ENCODE measurements at places on chromosomes 12 and 14. TPM values are rescaled to one million over a fixed set of nuclear protein-coding genes. Genes with fewer than 3 reads are reported as not detected.
A peak's percentile ranks its signal among the peaks of the same experiment; 100 is the strongest.

DNA sequence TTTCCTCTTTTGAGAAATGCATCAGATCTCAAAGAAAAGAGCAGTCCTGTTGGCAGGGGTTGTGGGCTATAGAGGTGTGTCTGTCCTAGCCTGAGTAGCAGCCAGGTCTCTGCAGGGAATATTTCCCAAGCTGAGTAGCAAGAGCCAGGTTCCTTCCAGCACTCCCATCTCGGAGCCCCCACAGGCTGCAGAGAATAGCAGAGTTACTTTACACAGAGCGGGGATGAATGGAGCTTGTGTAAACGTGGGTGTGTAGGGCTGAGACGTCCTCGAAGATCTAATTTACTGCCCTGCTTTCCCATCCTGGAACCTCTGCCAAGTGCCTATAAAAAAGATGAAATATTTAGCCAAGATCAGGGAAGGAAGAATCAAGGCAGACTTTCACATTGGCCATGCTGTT lies 156.6 kb downstream of the TSPAN9 start:
- H3K36me3 ChIP-seq: peaks cover 3% of the 10 kb centered on the region
- H3K27me3 ChIP-seq: peaks cover 6% of the 10 kb centered on the region
- peaks cover 61% of the 10 kb centered on the region for H3K4me1 ChIP-seq
- H3K27ac ChIP-seq: no peak overlapping the region
- no peak overlapping the region for H3K4me3 ChIP-seq

DNA sequence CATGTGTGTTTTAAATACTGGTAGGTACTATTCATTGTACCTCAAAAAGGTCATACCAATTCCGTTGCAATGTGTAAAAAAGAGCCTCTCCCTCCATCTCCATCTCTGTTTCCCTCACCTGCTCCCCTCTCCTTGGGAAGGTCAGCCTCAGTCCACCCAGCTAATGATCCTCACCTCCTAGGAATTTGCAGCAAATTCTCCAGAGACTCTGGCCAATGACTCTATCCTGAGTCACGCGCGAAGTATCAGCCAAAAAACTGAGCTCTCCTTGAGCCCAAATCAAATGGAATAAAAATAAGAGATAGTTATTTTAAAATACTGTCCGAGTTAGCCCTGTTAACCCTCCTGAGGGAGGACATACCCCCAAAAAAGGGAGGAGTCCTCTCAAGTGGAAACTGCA lies 148.4 kb downstream of the DPF3 start:
- no peak overlapping the region for H3K4me3 ChIP-seq
- peaks cover 21% of the 10 kb centered on the region for H3K36me3 ChIP-seq
- peaks cover 3% of the 10 kb centered on the region for H3K4me1 ChIP-seq
- no peaks in the 10 kb centered on the region for H3K27me3 ChIP-seq

DNA sequence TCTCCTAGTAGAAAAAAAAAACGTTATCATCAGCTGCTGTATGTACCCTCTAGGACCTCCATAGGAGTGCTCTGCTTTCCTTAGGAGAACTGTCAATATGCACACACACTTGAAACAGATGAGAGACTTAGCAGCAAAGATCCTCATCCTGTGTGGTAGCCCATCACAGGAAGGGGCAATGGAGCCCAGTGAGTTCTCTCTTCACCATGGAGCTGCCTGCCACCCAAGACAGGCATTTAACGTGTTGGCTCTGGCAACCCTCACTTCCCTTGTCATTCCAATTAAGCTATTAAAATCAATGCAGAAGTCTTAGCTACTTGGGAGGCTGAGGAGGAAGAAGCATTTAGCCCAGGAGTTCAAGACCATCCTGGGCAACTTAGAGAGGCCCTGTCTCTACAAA lies 64.8 kb upstream of the PLEKHA5 start:
- peak overlapping the region; percentile 20 for H3K27ac ChIP-seq
- H3K4me1 ChIP-seq: peaks cover 26% of the 10 kb centered on the region
- DNase-seq: no peak

GRCh38 chr14:32509632-32510187 lies 180.6 kb downstream of the AKAP6 start:
- no peak overlapping the region for H3K27ac ChIP-seq
- H3K36me3 ChIP-seq: no peaks in the 10 kb centered on the region
- H3K27me3 ChIP-seq: peaks cover 13% of the 10 kb centered on the region
- H3K4me3 ChIP-seq: no peak overlapping the region

DNA sequence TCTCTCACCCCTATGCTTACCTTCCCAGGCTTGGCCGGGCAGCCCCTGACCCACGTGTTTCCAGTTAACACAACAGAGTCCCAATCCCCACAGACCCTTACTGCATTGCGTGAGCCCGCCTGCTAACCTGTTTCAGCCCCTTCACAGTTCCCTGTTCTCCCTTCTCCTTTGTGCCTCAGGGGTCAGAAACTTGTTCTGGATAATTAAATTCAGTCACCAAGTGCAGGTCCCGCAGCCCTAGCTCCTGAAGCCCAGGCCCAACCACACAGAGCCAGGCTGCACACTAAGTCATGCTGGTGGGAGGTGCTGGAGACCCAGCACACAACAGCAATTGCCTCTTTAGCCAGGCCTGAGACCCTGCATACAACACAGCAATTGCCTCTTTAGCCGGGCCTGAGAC lies 9.6 kb downstream of the ISM2 start:
- H3K27ac ChIP-seq: no peak overlapping the region
- no peaks in the 10 kb centered on the region for H3K4me1 ChIP-seq
- H3K36me3 ChIP-seq: no peaks in the 10 kb centered on the region
- no peaks in the 10 kb centered on the region for H3K27me3 ChIP-seq
- no peak for DNase-seq
- H3K4me3 ChIP-seq: no peak overlapping the region

GRCh38 chr14:59098377-59098776 lies 90.1 kb upstream of the DAAM1 start:
- H3K27ac ChIP-seq: no peak overlapping the region
- H3K36me3 ChIP-seq: peaks cover 5% of the 10 kb centered on the region
- peaks cover 3% of the 10 kb centered on the region for H3K27me3 ChIP-seq
- H3K4me3 ChIP-seq: no peak overlapping the region

- H3K36me3 ChIP-seq: no peaks in the 10 kb centered on the region
- peak; percentile 89 for DNase-seq
- peaks cover 2% of the 10 kb centered on the region for H3K27me3 ChIP-seq
- no peak overlapping the region for H3K27ac ChIP-seq
- no peaks in the 10 kb centered on the region for H3K4me1 ChIP-seq
Measured at GRCh38 chr12:111298582-111299436, 70.1 kb downstream of the PHETA1 start.

DNA sequence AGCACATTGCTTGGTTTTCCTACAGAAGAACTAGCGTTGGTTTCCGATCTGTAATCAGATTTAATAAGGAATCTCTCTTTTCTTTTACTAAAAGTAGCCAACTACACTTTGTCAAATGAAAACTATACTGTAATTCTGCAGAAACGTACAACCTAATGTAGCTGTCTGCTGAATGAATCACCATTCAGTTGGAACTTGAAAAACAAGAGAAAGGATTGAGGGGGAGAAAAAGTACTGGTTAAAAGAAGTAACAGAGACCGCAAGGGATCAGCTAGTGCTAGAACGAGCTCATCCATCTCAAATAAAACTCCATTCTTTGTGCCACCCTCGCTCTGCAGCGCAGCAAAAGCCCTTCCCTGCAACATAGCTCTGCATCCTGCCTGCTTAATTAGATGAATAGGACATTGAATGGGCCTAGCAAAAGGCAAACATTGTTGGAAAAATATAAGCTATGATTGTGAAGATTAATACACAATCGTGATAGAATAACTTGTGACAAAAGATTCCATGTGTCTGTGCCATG lies 2.6 kb downstream of the GARIN2 start:
- no peaks in the 10 kb centered on the region for H3K36me3 ChIP-seq
- H3K4me1 ChIP-seq: no peaks in the 10 kb centered on the region
- no peak for DNase-seq
- no peak overlapping the region for H3K4me3 ChIP-seq
- H3K27me3 ChIP-seq: no peaks in the 10 kb centered on the region

KRT83 gene
- not detected for total RNA-seq

SLC10A1 gene
- total RNA-seq: not detected

MIPOL1 gene
- total RNA-seq: 14.5 TPM

WNT1 gene
- not detected for total RNA-seq

FLVCR2 gene
- total RNA-seq: not detected
